H4 (cell line): ENCODE measurements at places on chromosomes 16 and 17.

DNA sequence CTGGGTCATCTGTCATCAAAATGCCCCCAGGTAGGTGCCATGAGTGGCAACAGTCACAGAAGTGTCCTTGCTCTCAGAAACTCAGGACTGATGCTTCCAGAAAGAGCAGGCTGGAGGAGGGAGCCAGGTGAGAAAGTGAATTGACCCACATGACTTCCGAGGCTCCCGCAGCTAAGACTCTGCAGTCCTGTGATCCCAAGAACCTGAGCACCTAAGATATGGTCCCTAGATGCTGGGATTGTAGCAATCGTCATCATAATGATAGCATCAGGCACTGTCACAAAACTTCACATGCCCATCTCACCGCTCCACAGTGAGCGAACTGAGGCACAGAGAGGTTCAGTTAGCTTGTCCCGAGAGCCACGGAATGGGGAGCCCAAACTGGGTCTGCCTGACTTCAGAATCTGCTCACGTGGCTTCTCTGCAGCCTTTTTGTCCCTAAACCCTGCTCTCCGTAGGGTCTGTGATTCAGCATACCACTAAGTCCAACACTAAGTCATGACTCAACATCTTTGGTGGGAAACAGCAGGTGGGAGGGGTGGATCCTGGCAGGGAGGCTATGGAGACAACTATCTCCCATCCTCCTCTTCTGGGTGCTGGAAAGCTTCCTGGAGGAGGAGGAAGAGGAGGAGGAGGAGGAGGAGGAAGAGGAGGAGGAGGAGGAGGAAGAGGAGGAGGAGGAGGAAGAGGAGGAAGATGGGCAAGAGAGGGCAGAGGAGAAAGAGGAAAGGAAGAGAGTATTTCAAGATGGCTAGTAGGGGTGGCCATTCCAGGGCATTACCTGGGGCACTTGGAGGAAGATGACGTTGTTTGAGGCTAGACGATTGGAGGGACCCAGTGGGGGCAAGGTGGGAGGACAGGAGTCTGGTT is 55.5 kb upstream of the DLX4 start:
- DNase-seq: peak; percentile 70

DNA sequence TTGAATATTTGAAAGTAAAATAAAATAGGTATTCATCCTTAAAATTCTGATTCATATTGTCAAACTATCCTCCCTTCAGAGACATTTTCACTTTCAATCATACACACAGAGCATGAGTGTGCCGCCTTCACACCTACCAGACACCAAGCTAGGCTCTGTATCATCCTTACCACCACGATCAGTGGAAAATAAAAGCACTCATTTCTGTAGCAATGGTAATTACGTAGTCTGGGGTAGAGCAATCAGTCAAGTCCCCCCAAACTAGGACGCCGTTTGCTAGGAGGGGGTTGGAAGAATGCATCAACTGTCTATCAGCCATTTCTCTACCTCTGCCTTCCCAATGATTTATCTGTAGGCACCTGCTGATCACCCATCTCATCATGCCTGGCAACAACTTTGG is 84.6 kb upstream of the GRIN2A start:
- DNase-seq: no peak

DNA sequence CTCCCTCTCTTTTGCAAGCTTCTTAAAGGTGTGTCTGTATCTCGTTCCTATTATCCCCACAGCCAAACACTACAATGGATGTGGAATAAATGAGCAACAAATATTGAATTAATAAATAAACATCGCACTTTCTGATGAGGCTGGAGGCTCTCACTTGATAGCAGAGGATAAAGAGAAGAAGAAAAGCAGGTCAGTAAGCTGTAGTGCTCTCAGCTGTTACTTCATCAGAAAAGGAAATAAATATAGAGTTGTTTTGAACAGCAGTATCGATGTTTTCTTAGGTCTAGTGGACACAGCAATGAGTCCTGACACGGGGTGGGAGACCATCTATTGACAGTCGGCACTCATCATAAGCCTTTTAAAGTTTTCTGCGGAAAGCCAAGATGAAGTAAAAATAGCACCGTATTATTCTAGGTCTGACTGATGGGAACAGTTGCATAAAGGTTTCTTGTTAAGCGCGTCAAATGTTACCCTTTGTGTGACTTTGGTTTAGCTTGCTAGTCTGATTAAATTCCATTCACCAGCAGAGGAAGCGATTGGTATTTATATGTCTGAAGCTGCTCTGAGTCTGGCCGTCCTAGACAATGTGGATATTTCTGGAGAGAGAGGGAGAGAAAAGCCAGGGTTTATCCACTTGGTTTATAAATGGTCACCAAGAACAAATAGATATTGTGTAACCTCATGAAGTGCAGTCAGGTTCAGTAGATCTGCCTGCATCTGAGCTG is 646.1 kb downstream of the CDH11 start:
- DNase-seq: peak; percentile 34

GRCh38 chr17:55348749-55349354 is 72.8 kb downstream of the MMD start:
- DNase-seq: peak; percentile 48

DNA sequence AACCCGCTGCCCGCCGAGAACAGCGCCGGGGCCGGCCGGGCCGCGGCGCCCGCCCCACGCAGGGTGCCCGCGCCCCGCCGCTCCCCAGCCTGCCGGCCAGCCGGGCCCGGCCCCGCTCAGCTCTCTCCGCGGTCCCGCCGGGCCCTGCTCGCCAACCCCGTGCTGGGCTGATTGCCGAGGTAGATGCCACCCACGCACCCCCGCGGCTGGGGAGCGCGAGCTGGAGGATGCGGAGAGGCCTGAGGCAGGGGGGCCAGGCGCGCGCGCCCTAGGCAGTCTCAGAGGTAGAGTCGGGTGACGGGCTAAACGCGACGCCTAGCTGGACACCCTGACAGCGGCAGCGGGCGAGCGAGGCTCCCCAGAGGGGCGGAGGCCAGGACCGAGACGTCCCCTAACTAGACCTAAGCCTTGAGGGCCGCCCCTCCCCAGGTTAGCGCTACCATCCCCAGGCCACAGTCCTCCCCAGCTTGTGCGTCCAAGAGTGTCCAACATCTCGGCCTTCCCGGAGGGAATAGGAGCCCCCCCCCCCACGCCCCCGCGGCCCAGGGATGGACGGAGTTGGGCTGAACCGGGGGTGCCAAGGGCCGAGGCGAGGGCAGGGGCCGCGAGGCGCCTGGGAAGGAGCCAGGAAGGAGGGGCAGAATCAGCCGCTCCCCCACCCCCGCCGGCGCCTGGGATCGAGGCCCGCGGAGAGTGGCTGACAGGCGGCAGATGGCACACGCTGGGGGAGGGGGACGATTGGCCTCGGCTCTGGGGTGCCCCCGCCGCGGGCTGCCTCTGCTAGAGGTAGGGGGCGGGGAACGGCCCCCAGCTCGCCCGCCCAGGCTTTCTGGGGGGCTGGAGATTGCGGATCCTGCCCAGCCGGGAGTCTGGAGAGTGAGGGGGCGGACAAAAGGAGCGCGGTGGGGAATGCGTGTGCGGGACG is 2.5 kb upstream of the ZNF423 start:
- no peak for DNase-seq

DNA sequence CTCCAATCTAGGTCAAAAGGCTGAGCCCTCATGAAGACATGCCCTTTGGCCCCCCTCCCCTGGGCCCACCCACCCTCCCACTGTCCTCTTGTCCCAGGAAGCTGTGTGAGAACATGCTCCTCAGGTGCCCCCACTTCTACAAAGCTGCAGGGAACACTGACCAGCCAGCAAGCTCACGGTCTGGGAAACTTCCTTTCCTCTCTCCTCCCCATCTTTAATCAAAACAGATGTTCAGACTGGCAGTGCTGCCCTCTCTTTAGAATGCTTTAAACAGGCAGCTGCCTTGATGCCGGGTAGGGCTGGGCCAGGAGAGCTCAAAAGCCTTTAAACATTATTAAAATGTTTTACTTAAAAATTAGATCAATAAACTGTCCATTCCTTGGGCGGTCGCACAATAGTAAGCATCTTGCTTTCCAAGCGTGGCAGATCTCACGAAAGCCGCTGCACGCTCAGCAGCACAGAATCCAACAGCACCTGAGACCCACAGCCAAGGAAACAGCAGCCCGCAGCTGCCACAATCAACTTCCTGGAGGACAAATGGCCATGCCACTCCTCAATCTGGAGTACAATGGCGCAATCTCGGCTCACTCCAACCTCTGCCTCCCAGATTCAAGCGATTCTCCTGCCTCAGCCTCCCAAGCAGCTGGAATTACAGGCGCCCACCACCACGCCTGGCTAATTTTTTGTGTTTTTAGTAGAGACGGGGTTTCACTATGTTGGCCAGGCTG is 399.2 kb downstream of the SLC39A11 start:
- DNase-seq: no peak

- DNase-seq: no peak
These were observed 6.8 kb downstream of the DNASE1L2 start for GRCh38 chr16:2243031-2243528.

GRCh38 chr17:75067856-75068255 is 19.9 kb upstream of the SLC16A5 start:
- DNase-seq: peak; percentile 60

DNA sequence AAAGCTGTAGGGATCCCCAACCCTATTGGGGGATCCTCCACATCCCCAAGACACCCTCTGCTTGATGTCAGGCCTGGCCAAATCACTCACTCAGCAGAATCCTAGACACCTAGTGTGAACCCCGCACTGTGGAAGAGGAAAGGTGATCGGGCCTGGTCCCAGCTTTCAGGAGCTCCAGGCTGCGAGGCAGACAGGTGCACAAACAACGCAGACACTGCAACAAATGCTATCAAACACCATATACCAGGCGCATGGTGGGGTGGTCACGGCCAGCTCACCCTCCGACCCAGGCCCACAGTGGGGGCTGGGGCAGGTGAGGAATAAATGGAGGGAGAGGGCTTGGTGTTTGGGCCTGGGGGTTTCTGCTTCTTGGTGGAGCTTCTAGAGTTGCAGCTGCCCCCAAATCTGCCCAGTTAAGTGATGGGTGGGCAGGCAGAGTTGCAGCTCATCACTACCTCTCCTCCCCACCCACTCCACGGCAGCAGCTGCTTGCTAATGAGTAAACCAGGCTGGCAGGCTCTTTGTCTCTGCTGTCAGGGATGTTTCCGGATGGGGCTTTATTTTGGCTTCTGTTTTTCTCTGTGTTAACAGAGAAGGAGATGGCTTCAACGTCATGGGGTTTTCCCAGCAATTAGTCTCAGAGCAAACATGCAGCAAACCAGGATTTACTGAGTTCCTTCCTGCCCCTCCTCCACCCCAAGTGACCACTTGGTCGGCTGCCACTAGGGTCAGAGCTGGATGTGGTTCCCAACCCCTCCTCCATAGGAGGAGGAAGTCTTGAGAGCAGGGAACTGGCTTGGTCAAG is 46.6 kb downstream of the PECAM1 start:
- DNase-seq: peak; percentile 59

- DNase-seq: no peak
These were observed 33.1 kb upstream of the PHB1 start for GRCh38 chr17:49447628-49448302.

GRCh38 chr17:7321466-7321865 is 6.3 kb upstream of the GPS2 start:
- no peak for DNase-seq
